ENCODE measurements at places on chromosomes 6 and 20. TPM values are rescaled to one million over a fixed set of nuclear protein-coding genes. Genes with fewer than 3 reads are reported as not detected.

GRCh38 chr6:38640216-38640909, 634 bp upstream of the BTBD9 start:
- DNase-seq = peak; percentile 15
- no peaks in the 10 kb centered on the region for H3K27me3 ChIP-seq

GRCh38 chr6:9583753-9584352, 831.0 kb downstream of the TFAP2A start:
- H3K4me3 ChIP-seq = no peak overlapping the region
- DNase-seq = no peak
- H3K4me1 ChIP-seq = no peaks in the 10 kb centered on the region
- H3K36me3 ChIP-seq = no peaks in the 10 kb centered on the region
- H3K27me3 ChIP-seq = no peaks in the 10 kb centered on the region

GRCh38 chr20:63394069-63394919, 33.1 kb upstream of the CHRNA4 start:
- no peaks in the 10 kb centered on the region for H3K27me3 ChIP-seq
- no peaks in the 10 kb centered on the region for H3K4me1 ChIP-seq

GRCh38 chr6:24524805-24525204, 30.0 kb downstream of the ALDH5A1 start:
- no peak overlapping the region for H3K27ac ChIP-seq
- peaks cover 3% of the 10 kb centered on the region for H3K36me3 ChIP-seq
- H3K27me3 ChIP-seq = no peaks in the 10 kb centered on the region
- no peak overlapping the region for H3K4me3 ChIP-seq
- H3K4me1 ChIP-seq = peaks cover 2% of the 10 kb centered on the region

DNA sequence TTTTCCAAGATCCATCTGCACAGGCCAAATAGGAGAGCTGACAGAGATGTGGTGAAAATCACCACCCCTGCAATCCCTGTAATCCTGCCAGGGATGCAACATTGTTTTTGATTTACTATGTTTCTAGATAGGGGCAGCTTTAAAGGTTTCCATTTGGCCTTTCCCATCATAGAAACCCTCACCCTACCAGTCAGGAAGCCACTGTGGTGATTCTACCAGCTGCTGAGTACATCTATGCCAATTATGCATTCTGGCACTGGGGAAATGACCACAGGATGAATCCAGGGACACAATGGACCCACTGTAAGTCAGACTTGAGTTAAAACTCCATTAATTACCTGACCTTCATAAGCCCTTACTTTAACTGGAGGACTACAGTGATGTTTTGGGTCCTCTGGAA, 130.4 kb downstream of the TNFRSF21 start:
- H3K36me3 ChIP-seq = no peaks in the 10 kb centered on the region
- H3K4me1 ChIP-seq = peaks cover 3% of the 10 kb centered on the region
- no peak overlapping the region for H3K4me3 ChIP-seq
- DNase-seq = no peak

GRCh38 chr6:16136621-16137450, 8.0 kb downstream of the MYLIP start:
- H3K4me3 ChIP-seq = no peak overlapping the region
- DNase-seq = no peak
- no peaks in the 10 kb centered on the region for H3K36me3 ChIP-seq
- peak overlapping the region; percentile 33 for H3K27ac ChIP-seq
- H3K4me1 ChIP-seq = peaks cover 9% of the 10 kb centered on the region

DNA sequence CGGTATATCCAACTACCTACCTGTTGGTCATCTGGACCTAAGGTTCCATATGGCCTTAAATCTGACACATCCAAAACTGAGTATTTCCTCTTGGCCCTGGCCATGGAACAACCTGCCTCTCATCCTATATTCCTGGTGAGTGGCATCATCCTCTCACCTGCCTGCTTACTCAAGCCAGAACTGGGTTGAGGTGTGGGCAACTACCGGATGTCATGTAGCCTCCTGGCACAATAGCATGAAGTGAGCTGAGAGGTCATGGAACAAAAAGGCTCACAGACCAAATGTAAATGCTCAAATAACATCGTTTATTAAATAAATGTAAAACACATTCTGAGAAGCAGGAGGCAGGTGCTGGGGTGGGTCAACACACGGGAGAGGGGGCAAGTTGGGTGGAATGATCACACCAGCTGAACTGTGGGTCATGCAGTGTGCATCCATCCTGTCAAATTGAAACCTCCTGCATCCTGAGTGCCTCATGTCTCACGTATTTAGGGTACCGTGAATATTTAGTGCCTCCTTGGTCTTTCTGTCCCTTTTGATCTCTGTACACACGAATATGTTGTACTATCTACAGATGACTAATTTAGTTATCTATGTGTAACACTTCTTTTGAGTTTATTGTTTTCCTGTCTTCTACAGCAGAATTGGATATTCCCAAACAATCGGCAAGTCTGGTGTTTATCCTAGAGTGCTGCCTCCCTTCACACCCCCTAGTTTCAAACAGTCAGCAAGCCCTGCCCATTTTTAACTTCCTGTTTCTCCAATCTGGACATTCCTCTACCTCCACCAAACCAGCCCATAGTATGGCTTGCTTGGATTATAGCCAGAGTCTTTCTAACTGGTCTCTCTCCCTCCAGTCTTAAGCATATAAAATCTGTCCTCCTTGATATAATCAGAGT, 7.9 kb upstream of the POU5F1 start:
- H3K27me3 ChIP-seq = no peaks in the 10 kb centered on the region
- DNase-seq = no peak
- no peak overlapping the region for H3K27ac ChIP-seq
- no peak overlapping the region for H3K4me3 ChIP-seq
- H3K4me1 ChIP-seq = peaks cover 3% of the 10 kb centered on the region

DNA sequence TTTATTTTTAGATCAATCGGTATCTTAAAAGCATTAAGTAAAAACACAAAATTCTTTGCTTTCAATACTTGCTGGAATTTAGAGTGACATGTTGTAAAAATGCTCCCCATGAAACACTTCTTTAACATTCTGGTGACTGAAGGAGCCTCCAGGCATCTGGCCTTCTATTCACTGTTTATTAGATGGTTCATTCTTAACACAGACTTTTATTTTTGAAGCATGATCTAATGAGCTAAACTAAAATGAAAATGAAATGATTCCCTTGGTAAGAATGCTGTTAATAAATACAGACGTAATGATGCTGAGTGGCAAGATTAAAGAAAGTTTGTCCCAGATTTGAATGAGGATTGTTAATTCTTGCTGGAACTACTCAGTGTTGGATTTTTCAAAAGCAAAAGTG, 698.4 kb downstream of the TENT5A start:
- H3K4me1 ChIP-seq = no peaks in the 10 kb centered on the region
- H3K4me3 ChIP-seq = no peak overlapping the region
- H3K36me3 ChIP-seq = no peaks in the 10 kb centered on the region
- H3K27ac ChIP-seq = no peak overlapping the region

Gene XKR7
- 0.08 TPM for polyA plus RNA-seq

Gene NKAIN2
- polyA plus RNA-seq = 0.01 TPM

Gene PRELID3B
- polyA plus RNA-seq = 19.9 TPM

Measured in lung (tissue), 17 donors.